Liver (tissue), 10 donors: ENCODE measurements at places on chromosomes 2 and 18. TPM values are rescaled to one million over a fixed set of nuclear protein-coding genes. Genes with fewer than 3 reads are reported as not detected.

- no peak for DNase-seq
- no peak overlapping the region for H3K27ac ChIP-seq
- H3K4me1 ChIP-seq, result no peaks in the 10 kb centered on the region
- no peaks in the 10 kb centered on the region for H3K27me3 ChIP-seq
- H3K4me3 ChIP-seq, result no peak overlapping the region
These were observed 160.2 kb upstream of the CCDC150 start for GRCh38 chr2:196479350-196479749.

DNA sequence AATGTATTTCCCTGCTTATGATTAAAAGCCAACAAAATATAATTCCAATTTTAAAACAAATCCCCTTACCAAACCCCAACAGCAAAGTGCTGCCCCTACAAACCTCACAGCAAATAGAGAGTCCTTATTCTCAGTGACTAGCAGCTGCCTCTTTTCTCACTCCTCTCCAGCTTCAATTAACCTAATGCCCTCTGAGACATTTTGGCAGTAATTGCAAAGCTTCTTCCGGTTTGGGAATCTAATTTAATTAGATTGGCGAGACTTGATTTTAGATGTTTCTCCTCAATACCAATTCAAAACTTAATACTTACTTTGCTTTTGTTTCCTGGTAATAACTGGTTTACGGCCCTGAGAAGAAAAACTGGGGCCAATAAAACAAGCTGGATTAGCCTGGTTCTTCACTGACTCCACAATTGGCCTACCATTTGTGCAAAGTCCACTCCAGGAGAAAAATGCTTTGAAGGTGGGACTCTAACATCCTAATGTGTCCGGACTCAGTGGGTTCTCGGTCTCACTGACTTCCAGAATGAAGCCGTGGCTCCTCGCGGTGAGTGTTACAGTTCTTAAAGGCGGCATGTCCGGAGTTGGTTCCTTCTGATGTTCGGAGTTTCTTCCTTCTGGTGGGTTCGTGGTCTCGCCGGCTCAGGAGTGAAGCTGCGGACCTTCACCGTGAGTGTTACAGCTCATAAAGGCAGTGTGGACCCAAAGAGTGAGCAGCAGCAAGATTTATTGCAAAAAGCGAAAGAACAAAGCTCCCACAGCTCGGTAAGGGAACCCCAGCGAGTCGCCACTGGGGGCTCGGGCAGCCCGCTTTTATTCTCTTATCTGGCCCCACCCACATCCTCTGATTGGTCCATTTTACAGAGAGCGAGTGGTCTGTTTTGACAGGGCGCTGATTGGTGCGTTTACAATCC is 52.8 kb downstream of the SLC35F5 start:
- H3K4me3 ChIP-seq, result no peak overlapping the region
- H3K4me1 ChIP-seq, result peaks cover 2% of the 10 kb centered on the region
- no peak overlapping the region for H3K27ac ChIP-seq
- no peaks in the 10 kb centered on the region for H3K27me3 ChIP-seq
- H3K36me3 ChIP-seq, result no peaks in the 10 kb centered on the region

- H3K4me3 ChIP-seq, result no peak overlapping the region
- H3K27ac ChIP-seq, result no peak overlapping the region
- no peak for DNase-seq
- no peaks in the 10 kb centered on the region for H3K27me3 ChIP-seq
- H3K36me3 ChIP-seq, result no peaks in the 10 kb centered on the region
- H3K4me1 ChIP-seq, result no peaks in the 10 kb centered on the region
These were observed 28.2 kb upstream of the GALNT1 start for GRCh38 chr18:35553300-35553699.

DNA sequence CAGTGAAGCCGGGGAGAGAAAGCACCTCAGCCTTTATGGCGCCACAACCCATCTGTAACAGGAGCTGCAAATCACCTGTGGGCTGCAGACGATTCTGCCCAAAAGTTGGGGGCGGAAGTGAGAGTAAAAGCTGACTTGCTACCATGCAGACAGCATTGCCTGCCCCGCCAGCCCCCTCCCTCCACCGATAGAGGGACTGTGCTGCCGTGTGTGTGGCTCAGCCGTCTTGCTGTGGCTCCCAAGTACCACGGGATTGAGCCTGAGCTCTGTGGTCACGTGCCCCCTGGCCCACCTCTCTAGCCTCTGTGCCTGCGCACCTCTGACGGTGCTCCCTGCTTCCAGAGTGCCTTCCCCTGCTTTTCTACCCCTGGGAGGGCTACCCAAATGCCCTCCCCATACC is 79.6 kb downstream of the GLI2 start:
- H3K27ac ChIP-seq, result no peak overlapping the region
- peaks cover 2% of the 10 kb centered on the region for H3K27me3 ChIP-seq
- no peaks in the 10 kb centered on the region for H3K36me3 ChIP-seq
- no peaks in the 10 kb centered on the region for H3K4me1 ChIP-seq
- no peak for DNase-seq

- no peaks in the 10 kb centered on the region for H3K27me3 ChIP-seq
- H3K27ac ChIP-seq, result no peak overlapping the region
- H3K36me3 ChIP-seq, result no peaks in the 10 kb centered on the region
- no peak overlapping the region for H3K4me3 ChIP-seq
- peaks cover 6% of the 10 kb centered on the region for H3K4me1 ChIP-seq
- no peak for DNase-seq
These were observed 98.6 kb downstream of the HNRNPLL start for GRCh38 chr2:38504169-38504568.

The KIF5C gene
- 0.25 TPM for total RNA-seq

The TMEM247 gene
- total RNA-seq, result not detected

The ASPRV1 gene
- total RNA-seq, result 0.75 TPM
